ENCODE measurements at places on chromosomes 7 and 10.

- H3K27me3 ChIP-seq: no peaks in the 10 kb centered on the region
- H3K4me3 ChIP-seq: no peak overlapping the region
- no peak for DNase-seq
Observed at GRCh38 chr7:20745702-20746101, 41.0 kb downstream of the SP8 start.

DNA sequence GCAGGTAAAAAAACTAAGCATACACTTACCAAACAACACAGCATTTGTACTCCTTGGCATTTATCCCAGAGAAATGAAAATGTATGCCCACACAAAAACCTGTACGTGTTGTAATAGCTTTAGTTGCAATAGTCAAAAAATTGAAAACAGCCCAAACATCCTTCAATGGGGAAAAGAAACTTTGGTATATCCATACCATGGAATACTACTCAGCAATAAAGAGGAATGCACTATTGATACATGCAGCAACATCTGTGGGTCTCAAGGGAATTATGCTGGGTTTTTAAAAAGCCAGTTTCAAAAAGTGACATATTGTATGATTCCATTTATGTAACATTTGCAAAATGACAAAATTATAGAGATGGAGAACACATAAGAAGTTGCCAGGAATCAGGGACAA is 35.4 kb downstream of the DPCD start:
- H3K4me3 ChIP-seq: no peak overlapping the region
- no peaks in the 10 kb centered on the region for H3K4me1 ChIP-seq
- DNase-seq: no peak

GRCh38 chr10:109183366-109183765 is 739.9 kb downstream of the XPNPEP1 start:
- no peak overlapping the region for H3K27ac ChIP-seq
- H3K4me1 ChIP-seq: no peaks in the 10 kb centered on the region
- no peaks in the 10 kb centered on the region for H3K27me3 ChIP-seq
- no peak overlapping the region for H3K4me3 ChIP-seq

GRCh38 chr10:92024700-92025099 is 101.1 kb downstream of the BTAF1 start:
- H3K27me3 ChIP-seq: no peaks in the 10 kb centered on the region
- H3K4me1 ChIP-seq: no peaks in the 10 kb centered on the region
- H3K27ac ChIP-seq: no peak overlapping the region
- peaks cover 91% of the 10 kb centered on the region for H3K36me3 ChIP-seq

GRCh38 chr7:143331179-143331801 is 15.4 kb downstream of the CLCN1 start:
- no peaks in the 10 kb centered on the region for H3K4me1 ChIP-seq
- H3K4me3 ChIP-seq: no peak overlapping the region
- H3K27ac ChIP-seq: no peak overlapping the region
- H3K36me3 ChIP-seq: no peaks in the 10 kb centered on the region
- no peak for DNase-seq

DNA sequence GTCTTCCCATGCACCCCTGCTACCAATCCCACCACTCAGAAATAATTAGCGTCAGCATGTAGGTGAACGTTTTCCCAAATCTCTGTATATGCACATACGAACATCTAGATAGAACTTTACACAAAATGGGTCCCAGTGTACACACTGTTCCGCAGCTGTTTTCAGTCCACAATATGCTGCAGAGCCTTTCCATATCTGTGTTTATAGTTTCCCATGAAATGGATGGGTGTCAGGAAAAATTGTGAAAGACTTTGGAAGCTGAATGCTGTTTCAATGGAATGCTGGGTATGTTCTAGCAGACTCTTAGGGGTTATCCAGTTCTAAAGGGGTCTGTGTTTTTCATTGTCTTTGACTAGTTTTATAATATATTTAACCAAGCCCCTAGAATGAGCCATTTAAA is 13.8 kb downstream of the GRK5 start:
- no peak overlapping the region for H3K4me3 ChIP-seq
- peaks cover 82% of the 10 kb centered on the region for H3K4me1 ChIP-seq
- H3K27ac ChIP-seq: peak overlapping the region; percentile 76
- H3K27me3 ChIP-seq: no peaks in the 10 kb centered on the region

DNA sequence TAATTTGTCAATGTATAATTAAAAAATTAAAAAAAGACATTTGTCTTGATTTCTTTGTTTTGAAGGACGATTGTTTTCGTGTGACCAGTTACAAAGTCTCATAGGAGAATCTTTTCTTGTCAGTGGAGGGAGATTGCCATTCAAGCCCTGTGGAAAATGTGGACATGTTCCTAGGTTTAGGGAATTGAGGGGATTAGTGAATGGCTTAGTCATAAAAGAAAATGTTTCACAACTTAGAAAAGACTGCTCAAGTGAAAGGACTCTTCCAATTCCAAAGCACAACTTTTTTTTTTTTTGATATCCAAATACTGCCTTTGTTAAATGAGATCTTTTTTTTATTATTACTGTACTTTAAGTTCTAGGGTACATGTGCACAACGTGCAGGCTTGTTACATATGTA is 140.7 kb upstream of the HABP2 start:
- no peaks in the 10 kb centered on the region for H3K27me3 ChIP-seq
- no peak for DNase-seq

DNA sequence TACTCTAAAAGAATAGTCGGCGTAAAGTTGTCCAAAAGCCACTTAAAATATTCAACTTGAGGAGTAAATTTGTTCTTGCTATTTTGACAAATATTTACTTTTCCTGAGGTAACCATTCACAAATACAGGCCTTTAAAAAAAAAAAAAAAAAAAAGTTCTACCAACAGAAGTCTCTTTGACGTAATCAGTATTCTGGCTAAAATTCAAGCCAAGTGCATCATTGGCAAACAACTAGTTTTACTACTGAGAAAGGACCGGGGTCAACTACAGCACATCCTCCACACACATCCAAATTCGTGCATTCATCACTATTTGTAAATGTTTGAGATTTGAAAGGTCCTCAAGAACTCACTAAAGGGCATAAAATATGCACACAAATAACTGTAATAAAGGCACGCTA is 2.0 kb downstream of the OAT start:
- peaks cover 4% of the 10 kb centered on the region for H3K36me3 ChIP-seq
- H3K4me1 ChIP-seq: peaks cover 35% of the 10 kb centered on the region
- no peaks in the 10 kb centered on the region for H3K27me3 ChIP-seq
- no peak for DNase-seq

GRCh38 chr7:140447841-140448240 is 31.5 kb downstream of the MKRN1 start:
- no peak for DNase-seq
- no peaks in the 10 kb centered on the region for H3K36me3 ChIP-seq

DNA sequence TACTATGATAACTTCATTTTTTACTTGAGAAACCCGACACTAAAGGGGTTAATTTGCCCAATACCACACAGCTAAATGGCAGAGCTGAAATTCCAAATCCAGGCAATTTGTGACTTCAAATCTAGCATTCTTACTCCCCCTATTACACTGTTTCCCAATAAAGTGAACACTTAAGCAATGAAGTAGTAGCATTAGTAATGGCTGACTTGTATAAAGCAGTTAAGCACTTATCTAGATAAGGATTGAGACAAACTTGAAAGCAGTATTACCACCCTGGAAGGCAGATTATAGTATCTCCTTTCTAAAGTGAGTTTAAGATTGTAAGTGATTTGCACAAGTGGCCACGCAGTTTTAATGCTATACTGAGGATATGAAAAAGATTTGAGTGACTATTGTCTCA is 39.3 kb downstream of the WASL start:
- DNase-seq: no peak
- no peaks in the 10 kb centered on the region for H3K27me3 ChIP-seq
- no peak overlapping the region for H3K27ac ChIP-seq
- H3K4me3 ChIP-seq: no peak overlapping the region
- peaks cover 17% of the 10 kb centered on the region for H3K4me1 ChIP-seq

DNA sequence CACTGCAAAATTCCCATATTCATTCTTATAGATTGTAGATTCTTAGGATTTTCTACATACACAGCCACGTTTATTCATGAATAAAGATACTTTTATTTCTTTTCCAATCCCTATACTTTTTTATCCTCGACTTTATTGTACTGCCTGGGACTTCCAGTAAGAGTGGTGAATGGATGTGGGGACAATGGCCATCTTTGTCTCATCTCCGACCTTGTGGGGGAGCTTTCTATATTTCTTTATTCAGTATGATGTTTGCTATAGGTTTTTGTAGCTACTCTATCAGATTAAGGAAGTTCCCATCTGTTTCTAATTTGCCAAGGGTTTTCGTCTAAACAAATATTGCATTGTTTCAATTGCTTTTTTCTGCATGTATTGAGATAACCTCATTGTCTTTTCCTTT is 184.3 kb downstream of the FOXP2 start:
- no peaks in the 10 kb centered on the region for H3K36me3 ChIP-seq
- no peak overlapping the region for H3K27ac ChIP-seq
- H3K4me3 ChIP-seq: no peak overlapping the region
- no peaks in the 10 kb centered on the region for H3K27me3 ChIP-seq
- no peak for DNase-seq

- no peaks in the 10 kb centered on the region for H3K36me3 ChIP-seq
- peaks cover 48% of the 10 kb centered on the region for H3K4me1 ChIP-seq
- no peak for DNase-seq
Observed at GRCh38 chr7:137934176-137934826, 67.6 kb downstream of the CREB3L2 start.

DNA sequence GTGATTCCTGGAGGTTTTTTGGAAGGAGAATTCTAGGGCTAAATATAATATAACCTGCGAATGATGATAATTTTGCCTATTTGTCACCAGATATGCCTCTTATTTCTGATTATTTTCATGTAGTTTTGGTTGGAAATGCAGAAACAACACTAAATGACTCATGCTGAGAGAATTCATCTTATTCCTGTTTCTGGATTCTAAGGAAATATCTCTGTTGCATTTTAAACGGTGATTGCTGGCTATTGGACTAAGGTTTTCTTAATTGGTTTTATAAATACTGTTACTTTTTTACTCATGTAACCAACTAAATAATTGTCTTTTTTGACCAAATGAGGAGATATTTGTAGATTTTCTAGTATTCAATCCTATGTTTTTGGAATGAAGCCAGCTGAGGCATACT is 204.9 kb upstream of the NPSR1 start:
- no peak overlapping the region for H3K27ac ChIP-seq
- no peak for DNase-seq
- H3K27me3 ChIP-seq: no peaks in the 10 kb centered on the region

DNA sequence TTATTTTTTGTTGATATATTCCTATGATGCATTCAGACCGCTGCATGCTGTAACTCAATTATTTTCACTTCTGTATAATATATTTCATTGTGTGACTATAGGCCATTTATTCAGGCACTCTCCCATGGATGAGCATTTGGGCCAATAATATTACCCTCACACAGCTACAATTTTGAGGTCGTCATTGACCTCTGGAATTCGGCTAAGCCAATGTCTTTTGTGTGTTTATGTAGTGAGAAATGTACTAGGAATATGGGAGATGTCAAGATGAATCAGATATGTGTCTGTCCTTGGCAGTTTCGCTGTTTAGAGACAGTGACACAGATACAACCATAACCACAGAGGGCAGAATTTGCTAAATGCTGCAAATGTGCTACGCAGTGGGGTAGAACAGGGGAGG is 474.2 kb downstream of the ADRA2A start:
- DNase-seq: no peak
- no peaks in the 10 kb centered on the region for H3K36me3 ChIP-seq
- H3K4me1 ChIP-seq: no peaks in the 10 kb centered on the region
- no peaks in the 10 kb centered on the region for H3K27me3 ChIP-seq

- no peak overlapping the region for H3K4me3 ChIP-seq
- DNase-seq: no peak
- no peaks in the 10 kb centered on the region for H3K36me3 ChIP-seq
- no peaks in the 10 kb centered on the region for H3K27me3 ChIP-seq
- peaks cover 15% of the 10 kb centered on the region for H3K4me1 ChIP-seq
- H3K27ac ChIP-seq: no peak overlapping the region
Observed at GRCh38 chr7:27249724-27250556, 7.3 kb downstream of the EVX1 start.

- H3K27ac ChIP-seq: no peak overlapping the region
- no peaks in the 10 kb centered on the region for H3K27me3 ChIP-seq
- H3K36me3 ChIP-seq: peaks cover 37% of the 10 kb centered on the region
- no peak for DNase-seq
Observed at GRCh38 chr10:11962176-11962575, 80.4 kb downstream of the UPF2 start.

DNA sequence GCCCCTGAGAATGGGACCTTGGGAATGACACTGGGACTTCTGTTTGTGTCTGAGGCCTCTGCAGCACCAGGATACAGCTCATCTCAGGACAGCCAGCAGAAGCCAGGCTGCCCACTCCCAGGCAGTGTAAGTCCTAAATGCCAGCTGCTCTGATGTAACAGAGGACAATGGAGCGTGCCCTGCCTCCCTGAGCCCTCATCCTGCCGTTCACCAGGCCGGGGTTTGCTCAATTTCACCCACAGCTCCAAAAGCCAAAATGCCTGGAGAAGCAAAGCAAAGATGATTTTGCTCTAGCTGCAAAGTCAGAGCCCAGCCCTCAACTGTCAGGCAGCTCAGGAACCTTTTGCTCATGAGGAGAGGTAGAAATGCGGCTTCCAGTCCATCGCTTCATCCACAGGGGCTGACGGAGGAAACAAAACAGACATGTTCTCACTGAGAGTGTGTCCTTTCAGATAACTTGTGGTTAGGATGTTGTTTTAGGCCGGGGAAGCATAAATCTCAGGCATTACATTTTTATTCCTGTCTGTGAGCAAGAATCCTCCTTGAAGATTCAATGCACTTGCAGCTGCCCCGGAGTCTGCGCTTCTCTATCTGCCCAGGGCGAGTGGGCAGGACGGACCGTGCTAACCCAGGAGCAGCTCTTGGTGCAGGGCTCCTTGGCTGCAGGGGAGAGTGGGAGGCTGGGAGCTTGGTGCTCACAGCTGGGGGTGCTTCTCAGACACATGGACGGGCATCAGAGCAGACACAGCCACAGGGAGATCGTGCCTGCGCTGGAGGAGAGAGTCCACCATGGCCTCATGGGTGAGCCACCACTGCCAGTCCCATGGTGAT is 83.2 kb upstream of the CHST15 start:
- no peaks in the 10 kb centered on the region for H3K36me3 ChIP-seq
- H3K4me3 ChIP-seq: no peak overlapping the region
- H3K4me1 ChIP-seq: no peaks in the 10 kb centered on the region
- DNase-seq: no peak
- H3K27ac ChIP-seq: no peak overlapping the region
